ENCODE measurements at places on chromosomes 7 and 10.
A peak's percentile ranks its signal among the peaks of the same experiment; 100 is the strongest.

DNA sequence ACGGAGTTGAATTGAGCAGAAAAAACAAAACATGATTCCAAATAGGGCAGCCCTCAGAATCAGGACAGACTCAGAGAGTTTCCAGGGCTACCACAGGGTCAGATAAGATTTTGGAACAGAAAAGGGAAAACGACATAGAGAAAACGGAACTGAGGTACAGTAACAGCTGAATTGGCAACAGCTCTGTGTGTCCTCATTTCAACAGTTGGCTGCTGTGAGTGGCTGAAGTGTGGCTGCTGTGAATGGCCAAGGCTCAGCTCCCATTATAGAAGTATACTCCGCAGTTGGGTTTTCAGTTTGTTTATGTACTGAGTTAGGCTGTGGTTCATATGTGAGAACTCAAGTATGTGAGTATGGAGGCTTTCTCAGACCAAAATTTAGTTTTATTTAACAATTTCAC, 32.0 kb downstream of the ANTXRL start:
- DNase-seq, result no peak

- DNase-seq, result no peak
Measured at GRCh38 chr7:37645282-37646050, 38.1 kb upstream of the GPR141 start.

DNA sequence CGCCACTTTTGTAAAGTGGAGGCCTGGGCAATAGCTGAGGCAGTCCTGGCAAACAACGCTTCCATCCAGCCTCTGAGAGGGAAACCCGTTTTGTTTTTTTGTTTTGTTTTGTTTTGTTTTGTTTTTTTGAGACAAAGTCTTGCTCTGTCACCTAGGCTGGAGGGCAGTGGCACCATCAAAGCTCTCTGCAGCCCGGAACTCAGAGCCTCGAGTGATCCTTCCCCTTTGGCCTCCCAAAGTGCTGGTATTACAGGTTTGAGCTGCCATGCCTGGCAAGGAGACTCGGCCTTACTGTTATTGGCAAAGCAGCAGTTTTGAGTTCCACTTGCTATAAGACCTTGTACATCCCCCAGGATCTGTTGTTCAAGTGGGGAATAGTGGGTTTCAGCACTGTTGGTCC, 10.5 kb upstream of the SLC25A16 start:
- no peak for DNase-seq

GRCh38 chr7:108973075-108973474, 403.4 kb downstream of the DNAJB9 start:
- no peak for DNase-seq

GRCh38 chr7:98254951-98255610, 3.0 kb upstream of the TECPR1 start:
- DNase-seq, result no peak

- no peak for DNase-seq
Measured at GRCh38 chr10:51783941-51784340, 84.5 kb upstream of the CSTF2T start.

GRCh38 chr10:17407047-17407446, 47.3 kb downstream of the ST8SIA6 start:
- DNase-seq, result no peak

GRCh38 chr10:6877722-6878392, 297.8 kb upstream of the PRKCQ start:
- DNase-seq, result no peak

- no peak for DNase-seq
Measured at GRCh38 chr10:14173706-14174594, 156.8 kb downstream of the FRMD4A start.

GRCh38 chr7:30800785-30801252, 29.6 kb downstream of the MINDY4 start:
- no peak for DNase-seq

- DNase-seq, result no peak
Measured at GRCh38 chr10:1003884-1004670, 15.8 kb downstream of the GTPBP4 start.

DNA sequence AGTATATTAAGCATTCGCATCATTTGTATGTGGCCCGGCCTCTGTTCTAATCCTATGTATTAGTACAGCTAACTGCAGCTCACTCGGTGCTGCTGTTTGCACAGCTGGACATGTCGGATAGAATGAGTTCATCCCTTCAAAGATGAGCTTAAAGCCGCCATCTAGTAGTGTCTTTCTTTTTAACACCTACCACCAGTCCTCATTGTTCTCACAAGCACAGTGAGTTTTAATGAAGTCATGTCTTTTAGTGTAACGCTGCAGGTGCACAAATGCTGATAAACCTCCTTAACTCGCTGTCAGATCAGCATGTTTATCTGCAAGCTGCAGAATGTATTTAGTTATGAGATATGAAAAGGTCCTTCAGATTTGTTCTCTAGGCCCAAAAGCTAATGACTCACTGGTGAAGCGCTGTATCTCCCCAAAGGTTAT, 247.5 kb downstream of the MTERF1 start:
- DNase-seq, result no peak

- peak; percentile 28 for DNase-seq
Measured at GRCh38 chr10:84194424-84195043, at the start of gene CDHR1. Gene CDHR1, plus strand, starts transcription at chr10:84194537. Its CDS starts 224 bp downstream, at chr10:84194761.

DNA sequence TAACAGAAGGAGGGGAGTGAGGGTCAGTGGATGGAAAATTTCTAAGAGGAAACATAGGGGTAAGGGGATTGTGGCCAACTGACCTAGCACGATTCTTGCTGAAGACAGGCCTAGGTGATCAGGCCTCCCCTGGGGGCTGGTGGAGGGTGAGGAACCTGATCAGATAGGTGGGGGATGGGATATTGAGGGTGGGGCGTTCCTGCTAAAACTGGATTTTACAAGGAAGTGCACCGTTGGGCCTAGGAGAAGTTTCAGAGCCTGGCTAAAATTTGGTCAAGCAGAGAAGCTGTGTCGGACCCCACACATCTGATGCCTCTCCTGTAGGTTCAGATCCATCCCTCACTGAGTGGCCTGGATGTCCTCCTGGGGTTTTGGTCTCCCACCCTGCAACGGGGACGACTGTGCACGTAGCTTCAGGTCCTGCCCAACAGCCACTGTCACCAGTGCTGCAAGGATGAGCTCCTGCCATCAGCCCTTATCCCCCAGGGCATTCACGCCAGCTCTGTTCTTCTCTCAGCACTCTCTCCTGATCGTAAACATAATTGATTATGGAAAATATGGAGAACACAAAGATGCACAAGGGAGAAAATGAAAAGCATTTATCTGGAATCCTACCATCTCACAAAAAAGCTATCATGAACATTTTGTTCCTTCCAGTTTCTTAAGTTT, 89.9 kb downstream of the ADCY1 start:
- DNase-seq, result no peak

DNA sequence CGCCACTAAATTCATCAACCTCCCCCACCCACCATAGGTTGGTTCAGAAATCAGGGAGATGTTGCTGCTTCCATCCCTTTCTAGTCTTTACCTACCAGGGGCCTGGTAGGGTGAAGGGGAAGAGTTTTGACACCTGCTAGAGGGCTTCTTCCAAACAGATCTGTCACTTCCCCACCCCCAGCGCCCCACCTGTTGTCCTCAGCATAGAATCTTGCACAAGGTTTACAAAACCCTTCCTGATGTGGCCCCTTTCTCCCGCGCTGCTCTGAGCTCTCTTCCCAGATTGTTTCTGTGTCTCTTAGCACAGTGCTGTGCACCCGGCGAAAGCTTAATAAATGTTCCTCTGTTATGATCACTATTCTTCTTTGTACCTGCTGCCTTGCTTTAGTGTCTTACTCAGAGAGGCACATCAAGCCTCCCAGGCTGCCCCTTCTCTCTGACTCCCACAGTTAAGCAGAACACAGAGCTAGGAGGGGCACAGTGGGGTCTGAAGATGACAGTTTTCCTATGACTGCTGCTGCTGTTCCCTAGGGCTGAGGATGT, 11.2 kb upstream of the C10orf95 start:
- DNase-seq, result no peak

DNA sequence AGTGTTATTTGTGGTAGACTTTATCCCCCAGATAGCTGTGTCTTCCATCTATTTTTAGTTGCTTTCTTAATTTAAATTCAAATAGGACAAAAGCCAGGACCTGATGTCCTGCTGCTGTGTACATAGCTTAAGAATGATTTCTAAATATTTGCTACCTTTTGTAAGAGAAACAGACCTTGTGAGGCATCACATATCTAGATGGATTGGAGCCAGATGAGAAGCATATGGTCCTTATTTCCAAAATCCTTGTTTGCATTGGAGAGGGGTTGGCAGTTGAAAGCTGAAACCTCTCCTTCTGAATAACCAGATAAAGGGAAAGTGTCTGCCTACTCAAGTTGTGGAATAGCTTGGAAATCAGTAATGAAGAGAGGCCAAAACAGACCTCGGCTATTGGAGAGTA, 50.7 kb upstream of the AMPH start:
- DNase-seq, result no peak

- DNase-seq, result no peak
Measured at GRCh38 chr7:142964502-142965246, 2.5 kb upstream of the KEL start.

DNA sequence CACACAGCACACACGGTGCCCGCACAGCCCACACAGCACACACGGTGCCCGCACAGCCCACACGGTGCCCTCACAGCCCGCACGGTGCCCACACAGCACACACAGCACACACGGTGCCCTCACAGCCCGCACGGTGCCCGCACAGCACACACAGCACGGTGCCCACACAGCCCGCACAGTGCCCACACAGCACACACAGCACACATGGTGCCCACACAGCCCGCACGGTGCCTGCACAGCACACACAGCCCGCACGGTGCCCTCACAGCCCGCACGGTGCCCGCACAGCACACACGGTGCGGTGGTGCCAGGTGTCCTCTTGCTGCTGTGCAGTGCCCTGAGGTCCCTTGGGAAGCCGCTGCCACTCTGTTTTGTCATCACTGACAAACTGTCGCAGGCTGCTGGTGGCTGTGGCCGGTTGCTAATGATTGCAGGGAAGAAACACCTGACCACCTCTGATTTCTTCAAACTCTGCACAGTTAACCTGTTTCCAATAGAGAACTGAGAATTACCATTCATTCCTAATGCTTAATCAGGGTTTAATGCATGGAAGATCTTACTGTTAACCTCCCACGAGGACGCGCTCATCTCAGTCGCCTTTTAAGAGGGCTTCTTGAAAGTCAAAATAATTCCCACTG, 66.9 kb downstream of the GLRX3 start:
- no peak for DNase-seq

DNA sequence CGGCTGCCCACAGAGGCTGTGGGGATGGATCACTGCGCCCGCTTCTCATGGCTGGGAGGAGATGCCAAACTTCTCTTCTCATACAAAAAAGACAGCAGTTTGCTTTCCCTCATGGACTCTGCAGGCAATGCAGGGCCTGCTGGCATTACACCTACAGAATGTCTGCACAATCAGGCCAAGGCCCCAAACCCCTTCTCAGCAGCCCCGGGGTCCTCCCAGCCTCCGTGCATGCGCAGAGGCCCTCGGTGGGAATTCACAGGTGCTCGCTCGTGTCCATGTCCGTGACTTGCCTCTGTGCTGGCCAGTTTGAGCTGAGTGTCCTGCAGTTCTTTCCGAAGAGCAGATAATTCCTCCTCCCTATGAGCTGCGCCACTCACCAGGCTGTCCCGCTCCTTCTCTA, 63.6 kb downstream of the SPDYE5 start:
- DNase-seq, result no peak

DNA sequence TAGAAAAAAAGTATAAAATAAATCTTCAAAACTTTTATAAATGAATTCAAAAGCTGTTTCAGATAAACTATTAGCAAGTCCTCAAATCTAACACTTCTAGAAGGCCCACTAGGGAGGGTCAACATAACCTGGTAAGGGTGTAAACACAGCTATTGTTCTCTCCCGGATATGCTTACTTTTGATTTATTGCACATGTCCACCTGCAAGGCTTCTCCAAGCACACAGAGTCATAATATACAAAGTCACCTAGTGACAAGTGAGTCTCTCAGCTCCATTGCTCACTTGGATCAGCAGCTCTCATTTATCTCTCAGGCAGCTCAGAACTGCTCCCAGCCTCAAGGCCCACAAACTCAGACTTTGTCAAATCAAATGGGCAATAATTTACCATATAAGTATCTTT, 44.0 kb upstream of the COL1A2 start:
- DNase-seq, result no peak

DNA sequence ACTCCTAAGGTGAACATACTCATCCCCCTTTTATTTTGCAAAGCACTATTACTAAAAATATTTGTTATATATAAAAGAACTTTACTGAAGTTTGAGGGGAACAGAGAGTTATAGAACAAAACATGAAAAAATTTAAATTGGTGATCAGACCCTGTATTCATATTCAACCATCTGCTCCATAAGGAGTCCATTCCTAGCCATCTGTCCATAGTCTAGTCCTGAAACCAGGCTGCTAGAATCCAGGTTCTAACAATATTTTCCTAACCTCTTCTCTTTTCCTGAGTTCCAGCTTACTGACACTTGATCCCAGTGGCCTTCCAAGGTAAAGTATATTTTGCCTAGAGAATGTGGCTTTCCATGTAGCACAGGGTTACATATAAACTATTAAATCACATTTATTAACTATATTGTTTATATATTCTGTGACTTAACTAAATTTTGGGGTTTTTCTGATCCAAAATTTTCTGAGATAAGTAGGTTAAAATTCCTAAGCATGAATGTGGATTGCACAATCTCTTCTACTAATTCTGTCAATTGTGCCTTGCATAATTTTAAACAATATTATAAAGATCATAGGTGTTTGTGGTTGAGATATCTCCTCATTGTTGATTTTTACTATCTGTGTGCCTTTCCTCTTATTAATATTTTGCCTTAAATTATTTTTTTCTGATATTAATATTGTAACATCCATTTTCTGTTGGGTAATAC, 137.6 kb upstream of the MAGI2 start:
- DNase-seq, result no peak

- DNase-seq, result no peak
Measured at GRCh38 chr10:127997271-127997670, 90.4 kb downstream of the PTPRE start.

DNA sequence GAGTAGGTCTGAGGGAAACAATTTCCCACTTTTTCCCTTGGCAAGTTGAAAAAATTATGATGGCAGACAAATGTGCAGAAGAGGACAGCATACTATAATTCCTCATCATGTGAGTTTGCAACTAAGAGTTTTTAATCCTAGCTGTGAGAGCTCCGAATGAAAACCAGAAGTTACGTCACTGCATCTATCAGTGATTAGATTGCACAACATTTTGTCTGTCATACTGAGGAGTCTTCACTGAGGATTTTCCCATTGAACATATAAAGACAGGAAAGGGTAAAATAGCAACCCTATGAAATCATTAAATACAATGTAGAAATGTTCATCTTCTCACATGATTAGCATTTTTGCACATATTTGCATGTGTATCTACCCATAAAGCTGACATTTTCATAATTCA, 45.8 kb downstream of the ZNF736 start:
- no peak for DNase-seq

Data from activated CD4-positive, CD25-positive, alpha-beta regulatory T cell treated with anti-CD3 and anti-CD28 coated beads, Interleukin-2, amount 50 U/mL, for 72 hours (primary cell).